ENCODE measurements at places on chromosomes 13 and 19.

DNA sequence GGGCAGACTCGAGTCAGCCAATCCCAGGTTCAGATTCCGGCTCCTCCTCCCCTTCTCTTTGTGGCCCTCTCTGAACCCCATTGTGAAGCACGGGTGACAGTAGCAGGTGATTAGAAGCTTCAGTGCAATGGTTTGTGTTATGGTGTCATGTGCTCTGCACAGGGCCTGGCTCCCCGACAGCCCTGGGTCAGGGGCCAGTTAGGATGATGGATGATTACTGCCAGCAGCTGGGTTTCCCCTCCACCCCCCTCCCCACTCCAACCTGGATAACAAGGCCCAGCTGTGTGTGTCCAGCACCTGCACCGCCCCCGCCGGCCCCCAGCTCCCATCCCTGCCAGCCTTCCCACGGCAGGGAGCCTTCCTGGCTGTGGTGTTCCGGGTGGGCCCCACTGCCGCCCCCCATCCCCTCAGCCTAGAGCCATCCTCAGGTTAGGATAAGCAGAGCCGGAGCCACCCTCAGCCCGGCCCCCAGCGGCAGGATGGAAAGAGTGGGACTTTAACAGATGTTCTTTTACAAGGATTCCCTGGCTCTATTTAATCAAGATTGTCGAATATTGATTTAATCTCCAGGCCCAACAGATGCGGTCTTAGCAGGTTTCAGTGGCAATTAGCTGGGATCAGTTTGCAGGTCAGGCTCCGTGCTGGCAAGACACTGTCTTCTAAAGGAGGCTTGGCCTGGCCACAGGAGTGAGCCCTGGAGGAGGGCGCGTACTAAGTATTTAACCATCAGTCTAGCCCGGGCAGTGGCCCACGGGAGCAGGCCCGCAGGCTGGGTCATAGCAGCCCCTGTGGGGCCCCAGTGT, 156.2 kb downstream of the SIPA1L3 start:
- no peak for DNase-seq

GRCh38 chr13:50668049-50668448, 175.4 kb downstream of the DLEU7 start:
- DNase-seq, result no peak

DNA sequence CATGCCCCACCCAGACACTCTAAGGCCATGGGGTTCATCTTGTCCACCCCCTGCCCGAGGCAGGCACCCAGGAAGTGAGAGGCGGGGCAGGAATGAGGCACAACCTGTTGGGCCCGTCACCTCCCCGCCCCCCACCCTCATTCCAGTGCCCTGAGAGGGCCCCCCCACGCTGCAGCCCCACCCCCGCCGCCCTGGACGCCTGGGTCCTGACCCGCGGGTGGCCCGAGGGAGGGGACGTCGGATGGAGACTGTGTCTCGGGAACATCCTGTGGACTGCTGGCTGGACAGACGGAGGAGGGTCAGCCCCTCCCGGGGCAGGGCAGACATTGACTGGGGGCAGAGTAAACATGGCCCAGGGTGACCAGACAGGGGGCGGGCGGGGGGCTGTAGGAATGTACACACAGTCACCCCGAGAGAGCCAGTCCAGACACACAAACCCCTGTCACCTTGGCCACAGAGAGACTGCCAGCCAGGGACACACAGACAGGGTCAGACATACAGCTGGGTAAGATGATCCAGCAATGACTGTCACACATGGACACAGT, 7.4 kb upstream of the JUNB start:
- DNase-seq, result no peak

- DNase-seq, result no peak
Measured at GRCh38 chr13:42036711-42037110, 11.7 kb upstream of the DGKH start.

DNA sequence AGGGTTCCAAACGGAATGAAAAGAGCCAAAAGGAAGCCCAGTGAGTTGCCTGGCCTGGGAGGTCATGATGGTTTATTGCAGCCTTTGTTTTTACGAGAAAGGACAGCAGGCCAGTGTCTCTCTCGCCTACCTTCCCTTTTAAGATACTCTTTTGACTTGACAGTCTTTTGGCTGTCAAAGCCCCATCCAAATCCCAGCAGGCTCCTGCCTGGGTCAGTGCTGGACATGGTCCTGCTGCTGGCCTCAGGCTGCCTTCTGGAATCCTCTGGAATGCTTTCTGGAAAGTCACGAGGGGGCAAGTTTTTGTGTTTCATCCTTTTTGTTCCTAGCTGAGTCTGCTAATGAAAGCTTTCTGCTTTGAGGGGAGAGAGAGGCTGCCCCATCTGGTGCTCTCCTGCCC, 444.8 kb downstream of the OLFM4 start:
- DNase-seq, result no peak

DNA sequence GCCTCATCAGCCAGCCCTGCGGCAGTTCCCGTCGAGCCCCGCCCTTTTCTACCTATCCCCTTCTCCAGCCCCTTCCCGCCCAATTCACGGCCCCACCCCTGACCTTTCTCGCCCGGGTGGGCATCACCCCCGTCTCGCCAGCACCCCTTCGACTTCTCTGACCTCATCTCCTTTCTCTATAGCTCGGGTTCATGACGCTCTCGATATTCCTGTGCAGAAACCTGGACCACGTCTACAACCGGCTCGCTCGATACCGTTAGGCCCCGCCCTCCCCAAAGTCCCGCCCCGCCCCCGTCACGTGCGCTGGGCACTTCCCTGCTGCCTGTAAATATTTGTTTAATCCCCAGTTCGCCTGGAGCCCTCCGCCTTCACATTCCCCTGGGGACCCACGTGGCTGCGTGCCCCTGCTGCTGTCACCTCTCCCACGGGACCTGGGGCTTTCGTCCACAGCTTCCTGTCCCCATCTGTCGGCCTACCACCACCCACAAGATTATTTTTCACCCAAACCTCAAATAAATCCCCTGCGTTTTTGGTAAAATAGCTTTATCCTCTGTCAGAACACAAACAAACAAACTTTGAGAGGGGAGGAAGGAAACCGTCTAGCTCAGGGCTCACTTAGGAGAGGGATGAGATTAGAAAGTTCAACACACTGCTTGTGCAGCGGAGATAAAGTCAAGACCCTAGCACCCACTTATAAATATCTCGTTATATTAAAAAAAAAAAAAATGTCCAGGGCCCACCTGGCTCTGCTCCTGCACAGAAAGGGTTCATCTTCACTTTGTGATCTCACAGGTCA, 5.1 kb downstream of the CD37 start:
- no peak for DNase-seq

GRCh38 chr13:108682714-108683113, 53.3 kb downstream of the MYO16 start:
- DNase-seq, result no peak

DNA sequence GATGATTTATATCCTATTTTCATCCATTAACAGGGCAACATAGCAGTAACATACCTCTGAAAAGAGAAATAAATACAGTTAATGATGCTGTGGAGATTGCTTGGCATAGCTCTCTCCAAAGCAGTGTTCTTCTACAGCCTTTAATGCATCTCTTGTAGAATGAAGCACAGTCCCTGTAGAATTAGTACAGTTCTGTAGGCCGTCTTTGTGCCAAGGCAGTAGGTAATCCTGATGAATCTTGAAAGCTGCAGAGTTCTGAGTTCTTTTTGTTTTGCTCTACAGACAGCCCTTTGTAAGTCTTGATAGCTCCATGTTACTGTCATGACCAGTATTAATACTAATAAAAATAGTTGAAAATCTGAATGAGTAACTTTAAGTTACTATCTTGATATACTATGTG, 184.2 kb downstream of the MAB21L1 start:
- no peak for DNase-seq

- no peak for DNase-seq
Measured at GRCh38 chr19:6273701-6274601, 5.8 kb downstream of the MLLT1 start.

GRCh38 chr13:60112771-60113170, 51.0 kb downstream of the DIAPH3 start:
- no peak for DNase-seq

DNA sequence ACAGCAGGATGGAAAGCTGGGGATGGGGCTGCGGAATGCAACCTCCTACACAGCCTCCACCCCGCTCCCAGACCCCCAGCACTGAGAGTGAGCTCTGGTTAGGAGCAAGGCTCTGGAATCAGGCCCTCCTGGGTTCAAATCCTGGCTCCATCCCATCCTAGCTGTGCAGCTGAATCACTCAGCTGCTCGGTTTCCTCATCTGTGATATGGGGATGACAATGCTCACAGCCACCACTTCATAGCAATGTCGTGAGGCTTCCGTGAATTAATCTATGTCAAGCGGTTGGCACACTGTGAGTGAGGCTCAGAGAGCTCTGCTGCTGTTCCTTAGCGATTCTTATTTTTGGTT, 538 bp downstream of the ACP7 start:
- no peak for DNase-seq

- DNase-seq, result peak; percentile 57
Measured at GRCh38 chr19:42693760-42694350, 46.4 kb downstream of the PSG3 start.

DNA sequence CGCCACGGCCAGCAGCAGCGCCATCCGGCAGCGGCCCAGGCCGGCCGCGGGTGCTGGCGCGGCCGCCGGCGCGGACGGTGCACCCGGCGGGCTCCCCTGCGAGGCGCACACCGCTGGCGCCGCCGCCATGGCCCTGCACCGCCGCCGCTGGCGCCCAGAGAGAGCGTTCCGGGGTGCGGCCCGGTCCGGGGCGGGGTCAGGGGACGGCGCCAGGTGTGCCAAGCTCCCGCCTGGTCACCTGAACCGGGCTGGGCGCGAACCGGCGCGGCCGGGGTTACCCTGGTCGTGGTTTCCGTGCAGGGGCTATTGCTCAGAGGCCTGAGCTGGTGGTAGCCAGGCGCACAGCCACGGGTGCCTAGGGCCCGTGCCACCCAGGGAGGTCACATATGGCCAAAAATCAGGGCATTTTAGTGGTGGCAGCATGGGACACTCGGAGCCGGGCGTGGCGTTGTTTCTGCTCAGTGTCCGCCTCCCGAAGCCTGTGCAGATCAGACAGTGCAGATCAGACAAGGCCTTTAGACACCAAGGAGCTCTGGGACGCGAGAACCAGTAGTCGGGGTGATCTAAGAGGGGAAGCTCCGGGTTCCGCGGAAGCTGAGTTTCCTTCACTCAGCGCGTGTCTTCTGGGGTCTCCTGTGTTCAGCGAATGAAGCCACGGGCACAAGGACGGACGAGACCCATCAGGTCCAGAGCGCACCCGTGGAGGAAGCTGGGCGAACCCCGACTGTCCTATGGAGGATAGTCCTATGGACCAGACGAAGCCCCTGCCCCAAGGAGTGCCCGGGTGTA, at the start of gene TMEM238:
Gene TMEM238, minus strand, starts transcription at position 162 of the 789 bp plus-strand sequence. Its CDS starts 33 bp downstream, at position 129.
- no peak for DNase-seq

DNA sequence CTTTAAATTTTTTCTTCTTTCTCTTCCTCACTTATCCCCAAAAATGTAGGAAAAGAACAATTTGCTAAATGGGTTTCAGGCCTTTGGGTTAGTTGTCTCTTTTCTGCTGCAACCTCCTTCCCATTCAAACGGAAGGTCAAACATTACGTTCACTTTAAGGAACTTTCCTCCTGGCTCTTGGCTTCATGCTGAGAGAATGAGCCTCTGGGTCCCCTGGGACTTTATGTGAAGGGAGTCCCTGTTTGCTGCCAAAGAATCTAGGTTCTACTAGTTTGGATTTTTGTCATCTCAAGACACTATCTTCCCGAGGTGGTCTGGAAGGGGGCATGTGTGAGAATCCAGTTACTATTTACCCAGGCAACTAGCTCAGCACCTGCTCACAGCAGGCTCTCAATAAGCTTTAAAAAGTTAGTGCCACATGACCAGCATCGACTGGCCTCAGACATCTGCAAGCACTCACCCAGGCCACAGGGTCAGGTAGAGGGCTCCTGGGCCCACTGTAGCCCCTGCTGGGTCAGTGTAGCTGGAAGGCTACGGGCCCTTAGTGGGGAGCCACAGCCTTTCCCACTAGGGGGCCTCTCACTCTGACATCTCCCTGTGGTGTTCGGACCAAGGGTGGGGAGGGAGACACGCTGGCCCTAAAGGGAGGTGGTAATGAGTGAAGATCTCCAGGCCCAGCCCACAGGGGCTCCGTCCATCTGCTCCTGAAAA, 40.5 kb downstream of the FAM124A start:
- no peak for DNase-seq

GRCh38 chr13:110304256-110304655, 2.7 kb downstream of the COL4A1 start:
- no peak for DNase-seq

DNA sequence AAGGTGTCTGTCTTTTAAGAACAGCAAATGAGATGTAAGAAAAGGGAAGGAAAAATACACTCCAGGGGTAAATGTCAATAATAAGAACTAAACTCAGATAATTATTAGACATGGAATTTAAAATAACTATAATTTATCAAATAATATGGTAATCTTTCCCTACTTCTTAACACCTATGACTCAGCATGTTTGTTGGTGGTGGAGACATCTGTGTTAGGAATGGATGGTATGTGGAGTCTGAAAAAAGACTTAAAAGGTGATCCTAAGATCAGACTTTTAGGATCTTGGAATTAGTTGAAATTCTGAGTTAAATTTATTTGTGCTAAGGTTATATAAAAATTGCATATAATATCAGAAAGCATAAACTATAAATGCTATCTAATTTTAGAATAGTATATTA, 915.1 kb downstream of the SLITRK5 start:
- DNase-seq, result no peak

DNA sequence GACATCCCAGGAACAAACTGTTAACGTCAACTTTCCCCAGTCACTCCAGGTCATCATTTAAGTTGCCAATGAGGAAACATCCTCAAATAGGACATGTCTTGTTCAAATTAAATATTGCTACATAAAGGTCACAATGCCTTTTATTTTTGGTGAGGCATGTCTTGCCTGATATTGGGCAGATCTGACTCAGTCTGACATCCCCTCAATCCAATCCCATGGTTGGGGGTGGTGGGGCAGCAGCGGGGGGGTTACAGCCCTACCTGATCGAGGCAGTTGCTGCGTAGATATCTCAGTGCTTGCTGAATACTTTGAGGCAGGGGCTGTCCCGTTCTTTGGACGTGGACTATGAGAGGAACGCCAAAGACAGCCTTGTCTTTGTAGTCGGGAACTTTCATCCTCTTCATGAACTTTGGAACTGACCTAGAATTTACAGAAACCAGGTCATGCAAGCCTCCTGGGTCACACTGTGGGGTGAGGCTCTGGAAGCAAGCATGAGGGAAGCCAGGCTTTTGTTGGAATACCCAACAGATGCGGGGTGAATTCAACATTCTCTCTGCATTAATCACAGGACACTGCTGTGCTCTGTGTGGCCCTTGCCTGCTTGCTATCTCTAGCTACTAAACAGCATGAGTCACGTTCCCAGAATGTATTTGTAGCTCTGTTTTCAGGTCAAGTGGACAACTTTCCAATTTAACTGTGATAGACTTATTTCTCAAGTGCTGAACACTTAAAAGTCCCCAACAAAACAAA, 109.8 kb downstream of the KL start:
- DNase-seq, result no peak

- DNase-seq, result no peak
Measured at GRCh38 chr19:43616306-43616705, 3.1 kb downstream of the ZNF428 start.

GRCh38 chr19:55013596-55013995, 24.5 kb downstream of the GP6 start:
- DNase-seq, result no peak

- DNase-seq, result no peak
Measured at GRCh38 chr19:54916822-54917221, 10.9 kb downstream of the NCR1 start.

Measured in endothelial cell (in vitro differentiated cells).